Gastrocnemius medialis (tissue), 4 donors: ENCODE measurements at places on chromosomes 2 and 18. TPM values are rescaled to one million over a fixed set of nuclear protein-coding genes. Genes with fewer than 3 reads are reported as not detected.

The SCG2 gene
- total RNA-seq, result not detected

The RGPD5 gene
- 8.4 TPM for total RNA-seq

The FRZB gene
- 3.6 TPM for total RNA-seq

The DNAJC5G gene
- total RNA-seq, result not detected

The NEDD4L gene
- total RNA-seq, result 27.4 TPM

The LIMS2 gene
- 5.3 TPM for total RNA-seq

- H3K4me3 ChIP-seq, result no peak overlapping the region
- H3K27me3 ChIP-seq, result no peaks in the 10 kb centered on the region
- no peak for DNase-seq
Observed at GRCh38 chr2:119008108-119008507, 66.1 kb downstream of the MARCO start.

DNA sequence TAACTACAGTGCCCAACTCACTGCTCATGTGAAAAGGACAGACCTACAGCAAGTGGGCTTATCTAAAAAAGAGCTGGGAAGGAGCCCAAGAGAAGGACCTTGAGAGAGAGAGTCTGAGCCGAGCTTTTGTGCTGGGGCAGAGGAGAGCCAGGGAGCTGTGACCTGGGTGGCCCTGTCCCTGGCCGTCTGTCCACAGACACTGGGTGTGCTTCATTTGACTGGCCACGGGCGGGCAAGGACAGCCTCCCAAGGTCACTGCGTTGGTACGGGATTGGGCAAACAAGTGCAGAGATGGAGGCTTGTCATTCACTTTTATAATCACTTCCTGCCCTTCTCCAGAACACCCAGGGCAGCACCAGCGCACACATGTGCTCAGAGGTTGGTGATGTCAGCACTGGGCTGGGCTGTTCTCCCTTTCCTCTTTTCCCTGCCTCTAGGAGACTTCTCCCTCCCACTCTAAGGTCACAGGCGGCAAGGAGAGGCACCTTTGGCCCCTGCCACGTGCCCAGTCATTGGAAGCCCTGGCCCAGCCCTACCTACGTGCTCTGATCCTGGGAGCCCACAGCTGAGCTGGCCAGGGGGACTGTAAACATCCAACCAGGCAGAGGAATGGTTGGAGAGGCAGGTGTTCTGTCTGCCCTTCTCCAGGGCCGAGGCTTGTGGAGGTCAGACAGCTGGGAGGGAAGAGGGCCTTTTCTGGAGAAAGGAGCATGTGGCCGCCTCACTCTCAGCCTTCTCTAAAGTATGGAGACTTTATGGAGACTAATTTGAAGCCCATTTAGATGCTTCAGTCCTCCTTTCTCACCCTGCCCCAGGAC lies 6.4 kb upstream of the PSD4 start:
- no peaks in the 10 kb centered on the region for H3K4me1 ChIP-seq
- no peak overlapping the region for H3K4me3 ChIP-seq
- no peaks in the 10 kb centered on the region for H3K36me3 ChIP-seq
- no peaks in the 10 kb centered on the region for H3K27me3 ChIP-seq
- H3K27ac ChIP-seq, result no peak overlapping the region

DNA sequence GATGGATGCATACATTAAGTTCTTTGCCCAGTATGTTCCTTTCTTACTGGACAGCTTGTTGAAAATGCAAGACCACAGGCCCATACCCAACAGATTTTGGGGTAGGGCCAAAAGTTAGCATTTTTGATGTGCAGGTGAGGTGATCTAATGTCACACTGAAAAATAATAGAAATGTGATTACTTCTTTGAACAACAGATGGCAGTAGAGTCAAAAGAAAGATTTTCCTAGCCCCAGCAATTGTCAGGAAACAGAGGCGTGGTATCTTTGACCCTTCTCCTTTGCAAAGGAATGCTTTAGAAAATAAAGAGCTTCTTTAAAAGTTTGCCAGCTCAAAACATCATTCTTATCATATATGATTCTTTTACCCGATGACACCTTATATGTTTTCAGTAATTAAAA lies 343.6 kb upstream of the SYT4 start:
- no peak overlapping the region for H3K4me3 ChIP-seq
- H3K36me3 ChIP-seq, result no peaks in the 10 kb centered on the region
- no peaks in the 10 kb centered on the region for H3K27me3 ChIP-seq
- no peak for DNase-seq

GRCh38 chr2:180227461-180227860 lies 220.4 kb upstream of the CWC22 start:
- no peak overlapping the region for H3K4me3 ChIP-seq
- DNase-seq, result no peak
- H3K27ac ChIP-seq, result no peak overlapping the region
- no peaks in the 10 kb centered on the region for H3K27me3 ChIP-seq

GRCh38 chr2:181408861-181409260 lies 48.3 kb upstream of the ITGA4 start:
- no peak overlapping the region for H3K27ac ChIP-seq
- no peaks in the 10 kb centered on the region for H3K27me3 ChIP-seq
- DNase-seq, result no peak
- H3K4me1 ChIP-seq, result no peaks in the 10 kb centered on the region
- H3K4me3 ChIP-seq, result no peak overlapping the region

DNA sequence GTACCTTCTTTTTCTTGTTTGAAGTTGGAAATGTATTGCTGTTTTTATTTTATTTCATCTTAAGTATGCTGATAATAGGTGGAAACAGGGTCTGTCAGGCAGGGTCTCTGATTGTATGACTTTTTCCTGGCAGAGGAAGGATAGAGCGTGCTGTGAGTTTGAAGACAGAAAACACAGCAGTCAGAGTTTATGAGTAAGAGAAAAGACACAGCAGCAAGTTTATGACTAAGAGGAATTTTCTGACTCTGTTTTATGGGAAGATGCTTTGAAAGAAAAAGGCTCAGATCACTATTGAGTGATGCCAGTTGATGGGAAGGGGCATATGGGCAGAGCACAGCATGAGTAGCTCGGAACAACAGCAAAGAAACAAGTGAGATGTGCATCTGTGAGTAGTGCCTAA lies 379.1 kb downstream of the MEIS1 start:
- no peak overlapping the region for H3K4me3 ChIP-seq
- no peak for DNase-seq
- peaks cover 8% of the 10 kb centered on the region for H3K4me1 ChIP-seq
- no peaks in the 10 kb centered on the region for H3K27me3 ChIP-seq
- H3K36me3 ChIP-seq, result no peaks in the 10 kb centered on the region

GRCh38 chr2:136171223-136171622 lies 53.3 kb upstream of the CXCR4 start:
- no peak overlapping the region for H3K4me3 ChIP-seq
- H3K27ac ChIP-seq, result no peak overlapping the region
- no peak for DNase-seq
- no peaks in the 10 kb centered on the region for H3K27me3 ChIP-seq
- no peaks in the 10 kb centered on the region for H3K36me3 ChIP-seq

GRCh38 chr2:216389570-216389969 lies 17.3 kb upstream of the MARCHF4 start:
- no peak overlapping the region for H3K4me3 ChIP-seq
- no peak for DNase-seq
- no peaks in the 10 kb centered on the region for H3K27me3 ChIP-seq
- no peak overlapping the region for H3K27ac ChIP-seq
- H3K4me1 ChIP-seq, result no peaks in the 10 kb centered on the region
- no peaks in the 10 kb centered on the region for H3K36me3 ChIP-seq

DNA sequence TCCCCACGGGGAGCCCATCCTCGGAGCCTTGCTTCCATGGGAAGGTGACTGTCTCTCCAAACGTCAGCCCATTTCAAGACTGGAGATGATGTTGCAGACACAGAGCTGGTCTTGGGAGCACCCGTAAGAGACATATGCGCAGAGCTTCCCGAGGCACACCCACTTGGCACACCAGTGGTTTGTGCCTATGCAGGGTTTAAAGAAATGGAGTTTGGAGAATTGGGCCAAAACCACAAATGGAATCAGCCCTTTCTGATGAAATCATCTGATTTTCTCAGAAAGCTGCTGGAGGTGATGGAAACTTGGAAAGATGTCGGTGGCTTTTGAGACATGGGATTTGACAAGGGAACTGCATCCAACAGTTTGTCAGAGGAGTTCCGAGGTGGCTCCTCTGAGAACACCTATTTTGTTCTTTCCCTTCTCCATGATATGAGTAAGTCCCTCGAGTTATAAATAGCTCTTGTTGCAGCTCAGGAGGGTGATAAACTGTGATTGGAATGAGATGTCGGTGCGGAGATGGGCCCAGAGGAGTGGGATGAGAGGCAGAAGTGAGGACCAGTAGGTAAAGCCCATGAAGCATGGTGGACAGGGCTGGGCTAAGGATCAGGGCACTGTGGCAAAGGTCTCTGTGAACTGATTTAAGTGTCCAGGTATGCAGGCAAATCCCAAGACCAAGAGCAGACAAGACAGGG lies 225.7 kb downstream of the ACKR3 start:
- no peak overlapping the region for H3K4me3 ChIP-seq
- no peak overlapping the region for H3K27ac ChIP-seq
- DNase-seq, result no peak
- H3K36me3 ChIP-seq, result no peaks in the 10 kb centered on the region
- no peaks in the 10 kb centered on the region for H3K4me1 ChIP-seq
- H3K27me3 ChIP-seq, result no peaks in the 10 kb centered on the region

GRCh38 chr2:109675666-109676345 lies 61.6 kb downstream of the SOWAHC start:
- no peaks in the 10 kb centered on the region for H3K4me1 ChIP-seq
- no peak overlapping the region for H3K4me3 ChIP-seq
- H3K27me3 ChIP-seq, result no peaks in the 10 kb centered on the region
- no peak overlapping the region for H3K27ac ChIP-seq

DNA sequence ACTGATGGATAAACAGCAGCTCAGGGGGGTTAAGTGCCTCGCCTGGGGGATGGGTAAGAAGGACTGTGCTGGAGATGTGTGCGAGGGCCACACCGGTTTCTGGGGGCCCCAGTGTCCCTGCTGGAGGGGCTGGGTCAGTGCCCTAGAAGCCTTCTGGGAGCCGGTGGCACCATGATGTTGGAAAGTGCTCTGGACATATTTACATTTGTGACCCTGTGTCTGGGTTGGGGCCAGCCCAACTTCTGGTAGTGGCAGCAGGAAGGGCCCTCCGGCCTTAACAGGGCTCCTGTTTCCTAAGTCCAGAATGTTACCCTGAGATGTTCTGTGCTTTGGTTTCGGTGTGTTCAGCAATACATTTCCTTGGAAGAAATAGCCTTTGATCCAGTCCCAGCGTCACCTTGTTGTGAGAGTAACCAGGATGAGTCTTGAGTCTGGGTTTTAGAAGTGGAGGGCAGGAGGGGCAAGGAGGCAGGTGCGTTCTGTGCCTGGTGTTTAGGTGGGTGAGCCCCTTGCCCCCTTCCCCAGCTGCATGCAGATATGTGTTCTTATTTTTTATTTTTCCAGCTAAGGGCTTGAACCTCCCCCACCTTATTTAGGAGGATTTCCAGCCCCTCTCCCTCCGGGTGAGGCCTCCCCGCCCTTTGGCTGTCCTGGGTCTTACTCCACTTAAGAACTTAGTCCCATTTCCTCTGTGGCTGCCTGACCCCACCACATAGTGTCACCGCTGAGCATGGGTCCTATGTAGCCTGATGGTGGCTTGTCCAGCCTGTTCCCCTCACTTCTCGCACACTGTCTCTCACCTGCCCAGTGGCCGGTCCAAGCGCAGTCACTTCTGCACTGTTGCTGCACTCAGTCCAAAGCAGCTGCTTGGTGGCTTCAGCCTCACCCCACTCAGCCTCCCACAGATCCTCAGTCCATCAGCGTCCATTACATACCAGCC lies 132.7 kb upstream of the HS6ST1 start:
- H3K27me3 ChIP-seq, result no peaks in the 10 kb centered on the region
- H3K36me3 ChIP-seq, result no peaks in the 10 kb centered on the region
- no peak for DNase-seq
- no peaks in the 10 kb centered on the region for H3K4me1 ChIP-seq

DNA sequence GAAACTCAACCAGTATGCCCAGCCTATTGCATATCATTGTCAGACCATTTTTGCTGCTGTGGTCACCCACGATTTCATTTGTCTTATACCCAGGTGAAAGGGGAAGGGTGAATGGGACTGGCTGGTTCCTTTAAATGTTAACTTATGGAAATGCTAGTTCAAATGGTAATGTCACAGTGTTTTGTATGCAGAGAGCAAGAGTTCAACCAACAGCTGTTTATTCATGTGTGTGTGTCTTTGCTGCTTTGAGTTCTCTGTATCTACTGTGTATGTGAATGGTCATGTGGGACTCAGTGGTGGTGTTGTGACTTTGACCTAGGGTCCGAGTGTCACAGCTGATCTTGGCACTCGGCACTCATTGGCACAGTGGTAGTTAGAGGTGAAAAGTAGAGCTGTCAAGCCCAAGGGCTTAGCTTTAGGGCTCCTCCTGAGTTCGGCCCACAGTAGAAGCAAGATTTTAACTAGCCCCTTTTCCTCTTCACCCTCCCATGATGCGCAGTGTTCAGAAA lies 114.6 kb downstream of the NRP2 start:
- DNase-seq, result no peak
- H3K4me1 ChIP-seq, result no peaks in the 10 kb centered on the region
- no peaks in the 10 kb centered on the region for H3K27me3 ChIP-seq

DNA sequence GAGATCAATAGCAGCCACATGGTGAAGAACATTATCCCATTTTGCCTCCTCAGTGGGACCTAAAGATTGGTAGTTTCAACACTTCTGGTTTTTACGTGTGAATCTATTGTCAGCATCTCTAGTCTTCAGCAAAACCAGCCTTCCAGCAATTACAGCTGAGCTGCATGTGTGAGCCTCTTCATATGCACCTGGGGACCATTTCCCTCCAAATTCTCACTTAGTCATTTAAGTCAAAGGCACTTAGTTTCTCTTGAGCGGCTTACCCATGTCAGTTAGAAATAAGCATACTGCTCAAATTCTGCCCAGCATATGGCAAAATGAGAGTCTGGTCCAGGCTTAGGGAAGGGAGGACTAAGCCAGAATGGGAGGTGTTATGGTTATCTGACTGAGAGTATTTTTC lies 99.7 kb upstream of the NXPH2 start:
- no peak for DNase-seq
- H3K4me3 ChIP-seq, result no peak overlapping the region
- no peaks in the 10 kb centered on the region for H3K27me3 ChIP-seq
- no peaks in the 10 kb centered on the region for H3K4me1 ChIP-seq

- no peaks in the 10 kb centered on the region for H3K4me1 ChIP-seq
- H3K27me3 ChIP-seq, result no peaks in the 10 kb centered on the region
- DNase-seq, result no peak
- no peak overlapping the region for H3K27ac ChIP-seq
- H3K4me3 ChIP-seq, result no peak overlapping the region
- no peaks in the 10 kb centered on the region for H3K36me3 ChIP-seq
Observed at GRCh38 chr2:194015751-194016150, 1641.3 kb upstream of the SLC39A10 start.

- H3K4me1 ChIP-seq, result no peaks in the 10 kb centered on the region
- H3K4me3 ChIP-seq, result no peak overlapping the region
- H3K27me3 ChIP-seq, result no peaks in the 10 kb centered on the region
- no peak for DNase-seq
Observed at GRCh38 chr2:235366807-235367206, 127.0 kb upstream of the AGAP1 start.
